ENCODE measurements at places on chromosomes 3 and 15. TPM values are rescaled to one million over a fixed set of nuclear protein-coding genes. Genes with fewer than 3 reads are reported as not detected.

Gene GP9
- total RNA-seq = not detected

Gene CCR9
- not detected for total RNA-seq

Gene LMAN1L
- not detected for total RNA-seq

Gene GAP43
- 16.8 TPM for total RNA-seq

Gene TCF12
- total RNA-seq = 92.9 TPM

Gene CRYBG3
- total RNA-seq = 12.6 TPM

Gene CHAC1
- total RNA-seq = 31.0 TPM

Gene CFAP100
- total RNA-seq = not detected

- DNase-seq = no peak
Observed at GRCh38 chr3:21159543-21159906, 591.5 kb downstream of the ZNF385D start.

GRCh38 chr3:28150465-28151206 is 90.8 kb upstream of the CMC1 start:
- DNase-seq = no peak

- no peak for DNase-seq
Observed at GRCh38 chr3:126944089-126944965, 38.6 kb upstream of the PLXNA1 start.

DNA sequence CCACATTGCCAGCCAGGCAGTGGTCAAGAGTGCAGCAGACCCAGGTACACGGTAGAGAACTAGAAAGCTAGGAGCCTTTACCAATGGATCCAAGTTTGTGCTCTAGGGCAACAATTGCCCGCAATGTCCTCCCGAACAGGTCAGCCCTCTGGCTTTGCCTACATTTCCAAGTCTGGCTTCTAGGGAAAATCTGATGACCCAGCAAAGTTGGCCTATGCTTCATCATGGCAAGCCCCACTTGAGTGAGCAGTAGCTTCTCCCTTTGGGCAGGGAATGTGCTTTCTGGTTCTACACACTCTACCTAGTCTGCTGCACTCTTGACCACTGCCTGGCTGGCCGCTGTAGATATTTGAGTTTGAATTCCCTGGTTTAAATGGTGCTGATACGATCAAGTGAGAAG is 361.6 kb upstream of the NR2F2 start:
- no peak for DNase-seq

- no peak for DNase-seq
Observed at GRCh38 chr15:25847051-25847450, 16.1 kb downstream of the ATP10A start.

DNA sequence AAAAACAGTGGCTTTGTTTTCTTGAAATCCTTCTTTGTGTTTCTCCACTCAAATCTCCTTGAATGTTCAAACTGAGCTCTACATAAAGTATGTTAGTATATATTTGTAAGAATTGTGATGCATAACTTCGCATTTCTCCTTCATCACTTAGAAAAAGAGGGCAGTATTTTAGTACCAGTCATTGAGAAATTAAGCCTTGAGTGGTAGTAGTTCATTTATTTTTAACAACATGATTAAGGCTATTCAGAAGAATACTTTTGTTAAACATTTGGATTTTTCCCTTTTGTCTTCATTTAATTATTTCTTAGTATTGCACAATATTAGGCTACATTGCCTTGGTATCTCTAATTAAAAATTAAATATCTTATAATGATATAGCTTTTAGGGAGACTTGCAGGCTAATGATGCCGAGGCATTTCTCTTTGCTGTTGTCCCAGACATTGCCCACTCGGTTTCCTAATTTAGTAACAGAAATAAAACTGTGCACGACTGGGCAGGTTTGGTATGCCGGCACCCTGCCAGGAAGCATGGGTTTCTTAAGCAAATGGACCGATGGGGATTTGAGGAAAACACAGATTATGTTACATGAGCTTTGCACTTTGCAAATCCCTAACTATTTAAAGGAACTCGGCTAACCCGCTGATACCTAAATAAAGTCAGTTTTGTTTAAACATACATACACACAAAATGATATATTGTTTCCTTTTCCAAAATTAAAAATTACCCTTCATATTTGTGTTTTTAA is 54.7 kb downstream of the LRRC28 start:
- no peak for DNase-seq

GRCh38 chr3:84789961-84790360 is 168.8 kb upstream of the CADM2 start:
- DNase-seq = no peak

GRCh38 chr3:53005854-53006513 is 39.9 kb downstream of the SFMBT1 start:
- DNase-seq = no peak

- DNase-seq = no peak
Observed at GRCh38 chr3:36501616-36502015, 121.3 kb downstream of the STAC start.

GRCh38 chr3:46416125-46416810 is 9.2 kb downstream of the CCRL2 start:
- no peak for DNase-seq

DNA sequence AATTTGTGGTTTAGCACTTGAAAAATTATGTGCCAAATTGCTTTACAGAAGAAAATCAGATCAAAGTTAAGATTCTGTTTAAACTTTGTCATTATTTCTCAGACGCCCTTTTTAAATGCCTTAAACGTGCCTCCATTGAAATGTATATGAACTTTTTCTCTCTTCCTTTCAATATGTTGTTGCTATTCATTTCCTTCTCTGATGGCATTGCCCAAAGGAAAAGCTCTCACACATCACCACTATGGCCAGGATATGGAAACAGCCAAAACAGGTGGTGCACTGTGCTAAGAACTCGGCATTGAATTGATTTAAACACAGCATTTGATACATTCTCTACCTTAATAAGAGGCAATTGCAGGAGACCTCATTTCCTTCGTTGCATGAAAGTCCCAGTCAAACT is 35.7 kb upstream of the NR2F2 start:
- DNase-seq = no peak

- no peak for DNase-seq
Observed at GRCh38 chr15:77840991-77841775, 208.5 kb upstream of the LINGO1 start.

DNA sequence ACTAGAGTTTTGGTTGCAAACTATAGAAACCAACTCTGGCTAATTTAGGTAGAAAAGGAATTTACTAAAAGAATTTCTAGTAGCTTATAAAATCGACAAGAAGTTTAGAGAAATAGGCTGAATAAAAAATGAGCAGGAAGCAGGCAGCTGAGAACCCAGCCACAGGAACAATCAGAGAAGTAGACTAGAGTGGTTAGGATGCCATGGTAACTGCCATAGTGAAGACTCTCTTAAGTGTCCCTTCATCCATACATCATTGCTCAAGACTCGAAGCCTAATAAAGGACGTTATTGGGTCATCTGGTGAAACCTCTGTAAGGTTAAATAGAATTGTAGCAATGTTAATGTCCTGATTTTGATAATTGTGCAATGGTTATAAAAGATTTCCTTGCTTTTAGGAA is 13.8 kb downstream of the AVEN start:
- no peak for DNase-seq

DNA sequence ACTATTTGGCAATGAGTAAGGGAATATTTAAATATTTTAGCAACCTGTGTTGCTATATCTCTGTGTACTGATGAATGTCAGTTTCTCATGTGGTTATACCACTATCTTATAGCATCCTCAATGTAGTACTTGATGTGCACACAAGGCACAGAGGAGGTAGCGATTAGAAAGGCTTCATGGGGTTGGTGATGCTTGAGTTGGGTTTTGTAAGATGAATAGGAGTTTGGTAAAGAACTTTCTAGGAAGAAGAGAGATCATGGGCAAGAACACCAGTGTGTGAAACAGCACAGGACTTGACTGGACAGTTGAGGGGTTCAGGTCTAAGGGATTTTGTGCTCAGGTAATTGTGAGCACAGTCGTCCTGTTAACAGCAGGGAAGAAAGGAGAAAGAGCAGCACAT is 38.1 kb downstream of the LPP start:
- no peak for DNase-seq

- DNase-seq = no peak
Observed at GRCh38 chr3:158571969-158572765, 1.2 kb downstream of the MLF1 start.

DNA sequence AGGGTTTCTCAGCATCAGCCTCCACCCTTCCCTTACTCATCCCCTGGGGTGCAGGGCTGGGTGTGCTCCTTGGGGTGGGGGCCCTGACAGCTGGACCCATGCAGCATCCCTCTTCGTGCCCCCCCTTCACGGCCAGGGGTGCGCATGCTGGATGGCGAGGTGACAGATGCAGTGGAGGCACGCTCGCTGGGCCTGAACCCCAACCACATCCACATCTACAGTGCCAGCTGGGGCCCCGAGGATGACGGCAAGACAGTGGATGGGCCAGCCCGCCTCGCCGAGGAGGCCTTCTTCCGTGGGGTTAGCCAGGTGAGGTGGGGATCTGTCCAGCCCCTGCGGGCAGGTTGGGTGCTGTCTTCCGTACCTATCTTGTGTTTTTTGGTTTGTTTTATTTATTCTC is 6.3 kb upstream of the FES start:
- DNase-seq = no peak

- no peak for DNase-seq
Observed at GRCh38 chr3:122392868-122393844, 9.2 kb downstream of the FAM162A start.

GRCh38 chr3:34361921-34362320 is 563.5 kb downstream of the PDCD6IP start:
- DNase-seq = no peak

- DNase-seq = no peak
Observed at GRCh38 chr15:98905963-98906711, 101.5 kb downstream of the PGPEP1L start.

DNA sequence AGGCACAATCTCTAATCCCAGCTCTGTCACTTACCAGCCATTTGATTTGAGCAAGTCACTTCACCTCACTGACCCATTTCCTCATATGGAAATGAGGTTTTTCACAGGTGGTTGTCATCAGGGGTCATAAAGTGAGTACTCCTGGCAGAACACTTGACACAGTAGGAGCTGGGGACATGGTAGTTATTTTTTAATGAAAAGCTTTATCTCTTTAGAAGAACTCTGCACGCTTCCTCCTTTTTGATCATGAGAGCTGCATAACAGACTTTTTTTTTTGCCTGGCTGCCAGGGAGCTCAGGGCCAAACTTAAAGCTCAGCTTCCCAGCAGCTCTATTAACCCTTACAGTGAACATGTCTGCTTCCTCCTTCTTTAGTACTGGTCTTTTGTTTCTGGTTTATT is 8.4 kb downstream of the VWA5B2 start:
- DNase-seq = no peak

GRCh38 chr3:160112996-160113395 is 112.2 kb upstream of the C3orf80 start:
- no peak for DNase-seq

GRCh38 chr3:188510366-188510765 is 356.4 kb downstream of the LPP start:
- no peak for DNase-seq

DNA sequence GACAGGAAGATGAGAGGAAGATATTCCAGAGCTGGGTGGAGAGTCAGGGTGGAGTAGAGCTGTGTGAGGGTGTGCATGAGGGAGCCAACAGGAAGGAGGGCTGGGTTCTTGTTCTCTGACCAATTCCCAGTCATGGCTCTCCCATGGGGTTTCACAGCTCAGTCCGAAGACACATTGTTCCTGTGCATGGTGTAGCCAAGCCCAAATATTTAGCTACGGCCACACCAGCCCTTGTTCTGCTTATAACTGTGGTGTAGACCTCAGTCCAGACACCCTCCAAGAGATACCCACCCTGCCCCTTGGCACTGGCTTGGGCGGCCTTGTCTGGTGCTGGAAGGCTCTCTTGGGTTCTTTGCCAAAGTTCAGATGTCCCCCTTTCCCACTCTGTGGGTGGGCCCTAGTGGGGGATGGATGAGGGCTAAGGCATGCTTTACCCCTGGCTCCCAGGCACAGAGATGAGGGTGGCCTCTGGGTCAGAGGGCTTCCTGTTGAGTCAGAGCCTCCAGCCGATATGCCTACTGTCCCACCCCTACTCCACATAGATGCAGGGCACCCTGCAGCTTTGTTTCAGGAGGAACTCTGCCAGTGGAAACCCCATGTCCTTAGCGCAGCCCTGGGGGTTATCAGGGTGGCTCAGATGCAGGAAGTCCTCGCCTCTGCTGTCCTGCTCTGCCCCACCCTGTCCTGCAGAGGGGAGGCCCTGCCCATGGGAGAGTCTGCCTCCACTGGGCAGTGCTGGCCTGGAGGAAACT is 271.2 kb upstream of the CTDSPL start:
- DNase-seq = no peak

- no peak for DNase-seq
Observed at GRCh38 chr3:126441256-126441880, 34.3 kb downstream of the ZXDC start.

GRCh38 chr3:10957976-10958749 is 34.4 kb upstream of the SLC6A1 start:
- no peak for DNase-seq

- DNase-seq = no peak
Observed at GRCh38 chr3:45868213-45868612, 18.1 kb upstream of the CCR9 start.
